Naive thymus-derived CD4-positive, alpha-beta T cell (primary cell): ENCODE measurements at places on chromosomes 6 and 20. TPM values are rescaled to one million over a fixed set of nuclear protein-coding genes. Genes with fewer than 3 reads are reported as not detected.
A peak's percentile ranks its signal among the peaks of the same experiment; 100 is the strongest.

Gene LY6G6D
- not detected for total RNA-seq

DNA sequence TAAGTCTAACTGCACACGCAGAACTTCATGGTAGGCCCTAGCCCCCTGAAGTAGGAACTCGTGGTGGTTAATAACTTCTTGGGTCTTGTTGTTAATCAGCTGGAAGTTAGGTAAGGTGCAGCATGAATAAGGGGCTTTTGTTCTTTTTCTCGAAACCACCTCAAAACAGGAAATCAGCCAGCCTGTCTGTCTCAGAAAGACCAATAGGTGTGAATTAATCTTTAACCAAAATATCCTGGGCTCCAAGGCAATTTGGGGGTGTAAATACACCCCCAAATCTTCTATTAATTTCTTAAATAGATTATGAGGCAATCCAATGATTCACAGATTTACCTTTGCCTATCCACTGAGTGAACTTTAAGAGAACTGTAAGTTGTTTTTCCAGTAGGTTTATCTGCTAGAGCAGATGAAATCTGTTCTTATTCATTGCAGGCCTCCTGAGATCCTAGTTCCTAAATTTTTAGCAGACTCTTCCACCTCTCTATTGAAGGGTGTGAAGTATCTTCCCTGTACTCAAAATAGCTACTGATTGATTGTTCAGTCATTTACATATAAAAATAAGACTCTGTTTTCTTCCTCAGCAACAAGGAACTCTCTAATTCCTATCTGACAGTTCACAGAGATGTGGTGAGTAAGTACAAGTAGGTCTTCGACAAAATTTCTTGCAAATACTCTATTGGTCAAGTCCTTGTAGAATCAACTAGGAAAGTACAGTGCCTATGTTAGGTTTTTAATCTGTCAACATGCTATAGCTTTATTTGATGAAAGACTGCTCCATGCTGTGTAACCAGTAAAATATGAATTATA is 427.1 kb upstream of the NOX3 start:
- no peak overlapping the region for H3K4me3 ChIP-seq
- peak; percentile 11 for DNase-seq
- peaks cover 18% of the 10 kb centered on the region for H3K4me1 ChIP-seq
- no peaks in the 10 kb centered on the region for H3K27me3 ChIP-seq

DNA sequence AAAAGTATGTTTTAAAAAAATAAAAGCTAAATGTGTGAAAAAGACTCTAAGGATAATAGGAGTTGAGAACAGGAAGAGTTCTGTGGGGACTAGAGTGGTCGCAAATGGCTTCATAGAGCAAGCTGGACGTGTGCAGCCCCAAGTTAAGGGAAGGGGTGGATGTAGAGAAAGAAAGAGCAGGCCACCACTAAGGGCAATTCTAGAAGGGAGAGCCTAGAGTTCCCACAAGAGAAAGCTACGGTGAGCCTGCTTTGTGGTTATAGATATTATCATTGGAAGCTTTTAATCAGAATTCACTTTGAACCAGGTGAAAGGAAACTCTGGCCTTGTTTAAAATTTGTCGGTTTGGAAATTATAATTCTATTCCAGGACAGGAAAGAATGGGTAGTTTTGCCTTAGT is 101.6 kb downstream of the HIVEP2 start:
- H3K4me3 ChIP-seq: peak overlapping the region; percentile 66
- no peaks in the 10 kb centered on the region for H3K27me3 ChIP-seq
- DNase-seq: no peak
- H3K36me3 ChIP-seq: no peaks in the 10 kb centered on the region

- peak; percentile 77 for DNase-seq
- no peak overlapping the region for H3K27ac ChIP-seq
- peaks cover 53% of the 10 kb centered on the region for H3K4me1 ChIP-seq
- H3K36me3 ChIP-seq: no peaks in the 10 kb centered on the region
- H3K4me3 ChIP-seq: no peak overlapping the region
These were observed 101.5 kb upstream of the BACH2 start for GRCh38 chr6:90397929-90398674.

DNA sequence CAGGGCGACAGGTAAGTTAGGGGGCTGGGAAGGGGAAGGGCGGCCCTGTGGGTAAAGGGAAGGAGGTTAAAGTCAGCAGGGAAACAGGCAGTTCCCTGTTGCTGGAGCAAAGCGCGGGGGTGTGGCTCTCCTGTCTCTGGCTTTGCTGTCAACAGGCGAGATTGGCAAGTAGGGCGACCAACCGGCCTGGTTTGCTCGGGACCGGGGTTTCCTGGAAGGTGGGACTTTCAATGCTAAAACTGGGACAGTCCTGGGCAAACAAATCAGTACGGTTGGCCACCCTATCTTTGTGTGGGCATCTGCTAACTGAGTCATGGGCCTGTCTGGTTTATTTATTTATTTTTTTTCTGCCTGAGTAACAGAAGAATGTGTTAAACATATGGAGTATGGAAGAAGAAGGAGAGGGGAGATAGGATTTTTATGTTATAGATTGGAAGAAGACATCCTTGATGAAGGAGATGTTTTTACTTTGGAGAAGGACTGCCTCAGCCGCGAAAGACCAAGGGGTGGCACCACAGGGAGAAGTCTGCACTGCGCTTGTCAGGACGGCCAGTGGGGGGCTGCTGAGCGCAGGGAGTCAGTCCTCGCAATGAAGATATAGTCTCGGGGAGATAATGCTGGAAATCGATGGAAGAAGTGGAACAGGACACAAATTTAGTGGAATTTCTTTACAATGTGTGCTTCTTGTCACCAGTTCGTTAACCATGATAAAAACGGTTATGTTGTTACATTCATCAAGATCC is 43.4 kb upstream of the ESR1 start:
- no peak overlapping the region for H3K27ac ChIP-seq
- no peaks in the 10 kb centered on the region for H3K4me1 ChIP-seq
- no peak overlapping the region for H3K4me3 ChIP-seq
- no peak for DNase-seq

- H3K4me3 ChIP-seq: no peak overlapping the region
- DNase-seq: no peak
- no peaks in the 10 kb centered on the region for H3K36me3 ChIP-seq
- H3K27ac ChIP-seq: no peak overlapping the region
- no peaks in the 10 kb centered on the region for H3K27me3 ChIP-seq
These were observed 19.0 kb upstream of the TLDC2 start for GRCh38 chr20:36856691-36857635.

Gene SLCO4A1
- 0.81 TPM for total RNA-seq

DNA sequence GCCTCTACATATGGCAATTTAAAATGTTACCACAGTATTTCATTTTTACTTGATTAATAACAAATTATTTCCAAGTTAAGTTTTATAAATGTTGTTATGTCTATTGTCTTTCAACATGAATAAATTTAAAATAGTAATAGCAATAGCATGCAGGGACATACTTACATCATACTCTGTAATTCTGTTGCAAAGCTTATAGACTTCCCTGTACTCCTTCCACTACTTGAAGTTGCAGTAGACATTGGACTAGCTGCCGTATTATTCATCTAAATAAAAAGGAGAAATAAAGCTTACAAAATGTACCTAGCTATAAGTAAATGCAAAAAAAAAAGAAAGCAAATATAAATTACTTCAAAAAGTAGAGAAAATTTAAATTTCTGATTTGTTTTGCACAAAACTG is 12.7 kb downstream of the SUPT3H start:
- no peak overlapping the region for H3K4me3 ChIP-seq
- no peak for DNase-seq
- H3K27ac ChIP-seq: no peak overlapping the region
- H3K36me3 ChIP-seq: no peaks in the 10 kb centered on the region
- H3K27me3 ChIP-seq: no peaks in the 10 kb centered on the region

GRCh38 chr6:35158520-35158919 is 17.4 kb upstream of the TCP11 start:
- DNase-seq: no peak
- H3K4me1 ChIP-seq: no peaks in the 10 kb centered on the region
- no peak overlapping the region for H3K4me3 ChIP-seq
- no peak overlapping the region for H3K27ac ChIP-seq
- no peaks in the 10 kb centered on the region for H3K36me3 ChIP-seq

GRCh38 chr20:36847009-36847709 is 28.8 kb upstream of the TLDC2 start:
- DNase-seq: no peak
- no peak overlapping the region for H3K27ac ChIP-seq
- no peak overlapping the region for H3K4me3 ChIP-seq
- H3K27me3 ChIP-seq: no peaks in the 10 kb centered on the region

- no peaks in the 10 kb centered on the region for H3K4me1 ChIP-seq
- DNase-seq: no peak
- H3K4me3 ChIP-seq: no peak overlapping the region
These were observed 483.2 kb downstream of the QKI start for GRCh38 chr6:163897669-163898068.
